ENCODE measurements at places on chromosomes 7 and 10. TPM values are rescaled to one million over a fixed set of nuclear protein-coding genes. Genes with fewer than 3 reads are reported as not detected.
A peak's percentile ranks its signal among the peaks of the same experiment; 100 is the strongest.

DNA sequence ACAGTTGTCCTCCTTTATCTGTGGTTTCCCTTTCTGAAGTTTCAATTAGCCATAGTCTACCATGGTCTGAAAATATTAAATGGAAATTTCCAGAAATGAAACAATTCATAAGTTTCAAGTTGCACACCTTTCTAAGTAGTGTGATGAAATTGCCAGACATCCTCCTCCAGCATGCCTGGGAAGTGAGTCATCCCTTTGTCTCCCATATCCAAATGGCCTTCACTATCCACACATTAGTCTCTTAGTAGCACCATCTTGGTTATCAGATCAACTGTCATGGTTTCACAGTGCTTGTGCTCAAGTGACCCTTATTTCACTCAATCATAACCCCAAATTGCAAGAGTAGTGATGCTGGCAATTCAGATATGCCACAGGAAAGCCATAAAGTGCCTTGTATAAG is 83.4 kb upstream of the PPP1R9A start:
- no peak for DNase-seq

DNA sequence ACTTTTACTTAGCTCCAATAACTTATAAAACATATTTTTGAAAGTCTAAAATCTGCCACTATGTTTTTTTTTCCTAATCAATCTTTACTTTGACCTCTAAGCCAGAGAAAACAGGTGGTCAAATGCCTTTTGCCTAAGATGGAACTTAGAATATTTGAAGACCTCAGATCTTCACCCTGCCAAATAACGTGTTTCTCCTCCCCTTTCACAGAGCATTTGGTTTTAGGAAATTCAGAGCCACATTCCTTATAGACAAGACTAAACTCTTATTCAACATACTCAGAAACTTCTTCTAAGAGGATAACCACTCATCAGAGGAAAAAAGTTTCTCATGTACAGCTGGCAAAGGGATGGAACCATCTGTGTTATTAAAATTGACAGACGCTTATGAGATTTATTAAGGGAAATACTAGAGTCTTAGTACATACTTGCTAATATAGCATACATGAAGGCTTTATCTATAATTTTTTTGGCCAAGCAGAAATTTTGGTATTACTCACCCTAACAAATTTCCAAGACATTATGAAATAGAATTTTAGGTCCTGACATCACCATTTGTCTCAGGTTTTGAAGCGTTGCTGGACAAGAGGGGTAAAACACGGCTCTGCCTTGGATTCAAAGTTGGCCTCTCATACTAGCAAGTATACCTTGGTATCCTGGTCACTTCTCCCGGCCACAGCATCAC is 2.6 kb upstream of the EGFR start:
- DNase-seq: no peak

DNA sequence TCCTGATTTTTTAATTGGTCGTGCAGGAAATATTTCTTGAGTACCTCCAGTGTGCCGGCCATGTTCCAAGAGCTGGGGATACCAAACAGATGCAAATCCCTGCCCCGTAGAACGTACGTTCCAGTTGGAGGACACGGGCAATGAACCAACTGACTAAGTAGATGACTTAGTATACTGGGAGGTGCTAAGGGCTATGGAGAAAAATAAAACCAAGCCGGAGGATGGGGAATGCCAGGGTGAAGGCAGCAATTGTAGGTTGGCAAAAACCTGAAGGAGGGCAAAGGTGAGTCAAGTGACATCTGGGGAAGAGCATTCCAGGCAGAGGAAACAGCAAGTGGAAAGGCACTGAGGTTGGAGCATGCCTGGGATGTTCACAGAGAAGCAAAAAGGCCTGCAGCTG is 6.8 kb upstream of the VSIR start:
- DNase-seq: no peak

The C10orf67 gene
- 0.39 TPM for total RNA-seq

- DNase-seq: peak; percentile 10
These were observed 19.5 kb downstream of the TSPAN33 start for GRCh38 chr7:129163875-129164544.

- DNase-seq: no peak
These were observed at the start of gene FEZF1 for GRCh38 chr7:122304319-122304975. FEZF1 (minus strand) TSS chr7:122304750; CDS start chr7:122304437, 313 bp downstream.

GRCh38 chr7:2251841-2252771 is 10.1 kb downstream of the NUDT1 start:
- DNase-seq: no peak

- no peak for DNase-seq
These were observed 208.5 kb downstream of the FOXP2 start for GRCh38 chr7:114623146-114623545.

The FZD1 gene
- 1.0 TPM for total RNA-seq

GRCh38 chr7:94133460-94133859 is 129.3 kb upstream of the BET1 start:
- DNase-seq: no peak

GRCh38 chr10:75083972-75084833 is 27.3 kb upstream of the SAMD8 start:
- DNase-seq: no peak

- DNase-seq: no peak
These were observed 258.5 kb downstream of the AGMO start for GRCh38 chr7:15303357-15303756.

GRCh38 chr10:71045204-71045809 is 156.9 kb upstream of the PCBD1 start:
- DNase-seq: no peak

GRCh38 chr7:43337191-43337590 is 224.7 kb downstream of the HECW1 start:
- no peak for DNase-seq

DNA sequence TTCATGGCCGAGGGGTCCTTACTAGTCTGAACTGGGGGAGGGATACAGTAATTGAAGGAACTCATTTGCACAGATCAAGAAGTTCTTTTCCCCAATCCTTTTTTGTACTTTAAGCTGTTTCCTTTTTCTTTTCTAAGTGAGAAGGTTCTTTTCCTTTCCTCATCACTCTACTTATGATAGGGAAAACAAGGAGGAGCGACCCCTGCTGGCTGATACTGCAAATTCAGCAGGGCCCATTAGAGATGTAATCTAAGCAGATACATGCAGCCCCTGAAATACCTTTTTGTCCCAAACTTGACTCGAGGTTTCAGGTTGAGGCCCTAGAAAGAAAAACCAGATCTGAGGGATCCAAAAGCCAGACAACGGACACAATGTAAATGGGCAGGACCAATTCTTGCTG is 305.5 kb downstream of the DNAJB9 start:
- peak; percentile 7 for DNase-seq

- peak; percentile 23 for DNase-seq
These were observed 7.9 kb downstream of the SLC25A28 start for GRCh38 chr10:99612167-99612831.

The PYROXD2 gene
- 6.7 TPM for total RNA-seq

GRCh38 chr7:74474271-74474865 is 20.7 kb downstream of the GTF2IRD1 start:
- DNase-seq: no peak

DNA sequence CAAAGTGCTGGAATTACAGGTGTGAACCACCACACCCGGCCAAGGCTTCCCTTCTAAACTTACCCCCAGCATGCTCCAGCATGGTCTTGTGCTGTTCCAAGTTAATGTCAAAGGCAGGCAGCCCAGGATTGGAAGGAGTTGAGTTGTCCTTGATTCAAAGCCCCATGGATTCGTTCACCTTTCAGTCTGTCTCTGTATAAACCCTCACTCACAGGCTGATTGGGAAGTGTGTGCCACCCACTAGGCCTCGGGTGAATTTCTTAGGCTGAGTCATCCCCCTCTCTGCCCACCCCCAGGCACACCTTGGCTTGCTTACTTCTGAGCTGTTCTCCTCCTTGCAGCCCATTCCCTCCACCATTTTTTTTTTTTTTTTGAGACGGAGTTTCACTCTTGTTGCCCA is 13.3 kb upstream of the PRDX3 start:
- peak; percentile 25 for DNase-seq

DNA sequence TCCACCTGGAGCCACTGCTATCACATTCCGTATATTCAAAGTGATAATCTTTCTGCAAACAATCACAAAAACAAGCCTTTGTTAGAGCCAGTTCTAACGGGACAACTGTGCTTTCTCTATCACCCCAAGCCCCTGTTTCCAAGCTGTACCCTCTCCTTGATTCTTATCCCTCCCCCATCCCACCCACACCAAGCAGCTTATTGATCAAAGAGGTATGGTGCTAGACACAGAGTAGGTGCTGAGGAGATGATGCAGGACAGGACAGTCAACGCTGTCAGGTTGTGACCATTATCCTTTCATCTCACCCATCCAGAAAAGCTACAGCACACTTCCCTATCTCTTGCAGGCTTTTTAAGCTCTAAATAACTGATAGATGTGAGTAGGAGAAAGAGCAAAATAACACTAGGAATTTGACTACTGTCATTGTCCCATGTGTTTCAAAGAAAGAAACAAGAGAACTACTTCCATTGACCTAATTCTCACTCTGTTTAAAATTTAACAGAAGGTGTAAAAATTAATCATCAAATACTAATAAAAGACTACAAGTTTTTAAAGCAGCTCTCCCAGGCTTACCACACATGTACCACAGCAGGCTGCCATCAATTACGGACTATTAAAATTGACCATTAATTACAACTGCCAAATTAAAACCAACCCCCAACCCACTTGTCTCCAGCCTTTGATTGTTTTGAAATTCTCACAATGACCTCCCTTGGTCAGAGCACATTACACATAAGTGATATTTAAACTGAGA is 94.3 kb downstream of the ELAPOR2 start:
- DNase-seq: no peak

The FFAR4 gene
- total RNA-seq: not detected

GRCh38 chr7:132453826-132454225 is 122.4 kb downstream of the PLXNA4 start:
- peak; percentile 24 for DNase-seq

The GLRX3 gene
- total RNA-seq: 69.3 TPM

The AMPH gene
- total RNA-seq: 0.07 TPM

- no peak for DNase-seq
These were observed 182.4 kb upstream of the FRMD4A start for GRCh38 chr10:14513123-14513522.

DNA sequence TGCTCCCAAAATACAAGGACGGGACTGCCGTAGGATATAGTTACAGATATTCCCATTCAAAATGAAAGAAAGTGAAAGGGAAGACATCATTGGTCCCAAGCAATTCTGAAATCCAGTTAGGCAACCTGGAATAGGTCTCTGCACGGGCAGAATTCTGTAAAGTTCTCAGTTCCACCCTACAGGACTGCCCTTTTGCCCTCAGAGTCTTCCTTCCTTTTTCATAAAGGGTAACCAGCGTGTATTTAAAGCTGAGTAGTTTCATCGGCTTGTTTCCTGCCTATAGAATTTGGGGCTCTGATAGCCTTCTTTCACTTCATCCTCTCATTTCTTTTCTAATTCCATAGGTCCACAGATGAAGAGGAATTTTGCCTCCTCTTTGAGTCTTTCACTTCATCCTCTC is 20.0 kb downstream of the COPG2 start:
- no peak for DNase-seq

The DAGLB gene
- 12.9 TPM for total RNA-seq

DNA sequence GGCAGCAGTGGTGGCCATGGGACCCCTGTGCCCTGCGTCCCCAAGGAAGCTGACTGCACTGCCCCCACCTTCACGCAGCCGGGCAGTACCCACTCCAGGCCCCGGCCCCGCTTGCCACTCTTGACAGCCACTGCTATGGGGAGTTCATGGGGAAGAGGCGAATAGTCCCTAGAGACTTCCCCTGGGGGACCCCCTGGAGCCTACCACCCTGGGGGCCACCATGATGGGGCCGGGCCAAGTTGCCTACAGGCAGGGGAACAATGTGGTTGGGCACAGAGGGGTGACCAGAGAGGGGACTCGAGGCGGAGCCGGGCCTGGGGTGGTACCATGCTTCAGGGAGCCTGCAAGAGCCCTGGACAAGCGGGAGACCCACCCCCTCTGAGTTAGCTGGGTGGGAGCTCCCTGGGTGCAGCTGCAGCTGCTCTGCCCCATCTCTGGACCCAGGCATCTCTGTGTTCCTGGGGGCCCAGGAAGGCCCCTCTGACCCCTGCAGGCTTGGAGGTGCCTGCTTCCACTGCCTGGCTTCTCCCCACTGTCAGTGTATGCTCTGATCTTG is 567.6 kb downstream of the GRM8 start:
- DNase-seq: no peak

DNA sequence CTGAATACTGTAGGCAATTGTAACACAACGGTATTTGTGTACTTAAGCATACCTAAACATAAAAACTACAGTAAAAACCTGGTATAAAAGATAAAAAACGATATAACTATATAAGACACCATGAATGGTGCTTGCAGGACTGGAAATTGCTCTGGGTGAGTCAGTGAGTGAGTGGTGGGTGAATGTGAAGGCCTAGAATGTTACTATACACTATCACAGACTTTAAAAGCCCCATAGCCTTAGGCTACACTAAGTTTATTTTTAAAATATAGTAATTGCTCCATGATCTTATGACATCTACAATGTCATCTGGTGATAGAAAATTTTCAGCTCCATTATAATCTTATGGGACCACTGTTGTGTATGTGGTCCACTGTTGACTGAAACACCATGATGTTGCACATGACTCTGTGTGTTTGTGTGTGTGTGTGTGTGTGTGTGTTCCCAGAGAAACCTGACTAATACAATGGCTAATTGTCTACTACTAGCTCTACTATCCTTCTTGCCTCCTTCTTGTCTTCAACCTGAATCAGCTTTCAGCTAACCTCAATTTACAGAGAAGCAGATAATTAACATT is 27.6 kb upstream of the PRPF18 start:
- no peak for DNase-seq

- DNase-seq: no peak
These were observed 13.2 kb upstream of the ABCB5 start for GRCh38 chr7:20602306-20602705.

The MSMB gene
- total RNA-seq: not detected

DNA sequence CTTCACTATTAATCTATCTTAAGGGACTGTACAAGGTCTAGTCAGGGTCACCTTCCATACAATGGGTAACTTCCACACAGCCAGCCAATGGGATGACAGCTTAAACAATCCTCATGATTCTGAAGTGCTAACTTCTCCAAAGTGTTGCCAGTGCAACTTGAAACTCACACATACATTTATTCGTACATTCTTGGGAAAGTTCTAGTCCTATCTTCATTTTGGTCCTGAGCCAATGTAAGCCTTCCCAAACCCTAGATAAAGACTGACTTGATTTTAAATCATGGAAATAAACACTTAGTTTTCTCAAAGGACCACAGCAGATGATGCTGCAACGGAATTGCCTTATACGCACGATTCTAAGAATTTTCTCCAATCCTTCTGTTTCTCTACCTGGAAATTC is 117.5 kb upstream of the COL1A2 start:
- no peak for DNase-seq
